ENCODE measurements at places on chromosomes 16 and 17.

DNA sequence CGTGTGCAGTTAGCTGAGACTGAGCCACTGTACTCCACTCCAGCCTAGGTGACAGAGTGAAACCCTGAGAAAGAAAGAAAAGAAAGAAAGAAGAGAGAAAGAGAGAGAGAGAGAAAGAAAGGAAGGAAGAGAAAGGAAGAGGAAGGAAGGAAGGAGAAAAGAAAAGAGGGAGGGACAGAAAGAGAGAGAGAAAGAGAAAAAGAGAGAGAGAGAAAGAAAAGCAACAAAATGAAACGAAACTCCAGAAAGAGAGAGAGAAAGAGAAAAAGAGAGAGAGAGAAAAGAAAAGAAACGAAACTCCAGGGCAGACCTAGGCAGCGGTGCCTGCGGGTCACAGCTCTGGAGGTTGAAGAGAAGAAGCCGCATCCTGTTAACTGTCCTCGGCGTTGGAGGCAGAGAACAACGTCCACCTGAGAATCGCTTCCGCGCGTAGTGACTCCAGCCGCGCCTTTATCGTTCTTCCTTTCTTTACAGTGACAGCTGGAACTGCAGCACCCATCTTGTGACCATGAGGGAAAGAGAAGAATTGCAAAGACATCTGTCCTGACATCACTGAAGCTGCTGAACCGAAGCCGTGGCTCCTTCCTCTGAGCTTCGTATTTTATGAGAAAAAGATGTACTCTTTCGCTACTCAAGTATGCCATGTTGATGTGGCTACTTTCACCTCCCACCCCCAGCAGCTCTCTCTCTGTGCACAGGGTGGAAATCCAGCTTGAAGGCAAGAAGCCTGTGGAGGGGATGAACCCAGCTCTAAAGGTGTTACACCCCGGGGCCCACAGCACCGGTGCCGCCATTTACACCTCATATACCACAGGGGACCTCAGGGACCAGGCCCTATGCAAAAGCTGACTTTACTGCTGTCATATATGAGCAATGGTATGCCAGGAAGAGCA lies 56.9 kb upstream of the DOC2B start:
- DNase-seq: no peak

DNA sequence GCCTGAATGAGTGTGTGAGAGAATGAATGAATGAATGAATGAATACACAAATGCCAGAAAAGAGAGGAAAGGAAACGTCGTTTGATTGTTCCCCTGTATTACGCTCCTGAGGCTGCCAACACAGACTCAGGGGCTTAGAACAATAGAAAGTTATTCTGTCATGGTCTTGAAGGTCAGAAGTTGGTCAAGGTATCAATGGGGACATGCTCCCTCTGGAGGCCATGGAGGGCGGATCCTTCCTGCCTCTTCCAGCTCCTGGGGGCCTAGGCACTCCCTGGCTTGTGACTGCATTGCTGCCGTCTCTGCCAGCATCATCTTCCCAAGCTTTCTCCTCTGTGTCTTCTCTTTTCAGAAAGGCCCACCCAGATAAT lies 1.5 kb upstream of the SLC38A8 start:
- no peak for DNase-seq

DNA sequence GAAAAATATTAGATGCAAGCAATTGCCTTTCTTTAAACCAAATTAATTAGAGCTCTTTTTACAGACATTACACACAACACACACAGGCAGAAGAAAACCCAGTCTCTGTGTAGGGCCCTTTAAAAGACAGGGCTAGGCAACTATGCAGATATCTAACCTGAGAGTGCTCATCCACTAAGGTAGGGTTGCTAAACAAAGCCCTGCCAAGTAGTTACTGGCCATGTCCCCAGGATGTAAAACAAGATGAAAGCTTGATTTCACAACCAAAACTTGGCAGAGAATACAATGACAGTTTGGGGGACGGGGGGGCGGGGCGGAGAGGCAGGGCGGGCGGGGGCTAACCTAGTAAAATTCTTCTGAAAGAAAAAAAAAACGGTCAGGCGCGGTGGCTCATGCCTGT lies 669.0 kb upstream of the CA10 start:
- DNase-seq: no peak

- no peak for DNase-seq
Observed at GRCh38 chr16:79169239-79169638, 431.3 kb downstream of the MAF start.

DNA sequence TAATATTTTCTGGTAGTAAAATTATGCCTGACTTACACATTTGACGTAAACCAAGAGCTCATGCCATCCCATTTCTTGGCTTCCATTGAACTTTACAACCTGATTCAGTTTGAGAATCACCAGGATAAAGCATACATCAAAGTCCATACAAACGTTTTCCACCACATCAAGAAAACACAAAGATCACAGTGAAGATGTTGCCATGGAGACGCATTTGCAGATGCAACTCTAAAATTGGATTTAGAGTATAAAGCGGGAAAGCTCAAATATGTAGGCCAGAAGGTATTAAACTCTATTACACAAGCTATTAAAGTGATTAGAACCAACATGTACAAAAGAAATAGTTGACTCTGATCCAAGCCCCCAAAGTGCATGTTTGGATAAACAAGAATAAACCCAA lies 10.4 kb downstream of the C16orf46 start:
- no peak for DNase-seq

DNA sequence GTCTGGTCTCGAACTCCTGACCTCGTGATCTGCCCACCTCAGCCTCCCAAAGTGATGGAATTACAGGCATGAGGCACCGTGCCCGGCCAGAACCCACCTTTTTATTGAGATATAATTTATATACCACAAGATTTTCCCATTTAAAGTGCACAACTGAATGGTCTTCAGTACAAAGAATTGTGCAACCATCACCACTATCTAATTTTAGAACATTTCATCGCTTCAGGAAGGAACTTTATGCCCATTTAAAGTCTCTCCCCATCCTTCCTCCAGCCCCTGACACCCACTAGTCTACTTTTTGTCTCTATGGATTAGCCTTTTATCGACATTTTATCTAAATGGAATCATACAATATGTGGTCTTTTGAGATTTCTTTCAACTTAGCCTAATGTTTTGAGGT lies 25.4 kb upstream of the HELZ start:
- no peak for DNase-seq

DNA sequence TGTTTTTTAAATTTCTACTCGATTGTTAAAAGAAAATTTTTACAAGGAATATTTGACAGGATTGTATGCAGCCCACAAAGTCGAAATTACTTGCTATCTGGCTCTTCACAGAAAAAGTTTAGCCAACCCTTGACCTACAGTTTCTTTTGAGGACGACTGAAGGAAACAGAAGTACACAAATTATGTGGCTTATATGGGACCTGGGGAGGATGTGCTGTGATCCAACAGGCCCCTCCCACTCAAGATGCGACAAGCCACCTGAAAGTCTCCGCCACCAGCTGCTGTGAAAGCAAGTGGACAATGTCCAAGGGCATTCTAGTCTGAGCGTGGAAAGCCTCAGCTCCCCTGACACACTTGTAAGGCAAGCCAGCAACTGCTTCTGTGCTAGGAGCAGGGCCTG lies 42.4 kb upstream of the SLC25A19 start:
- no peak for DNase-seq

GRCh38 chr16:3780570-3780969 lies 63.2 kb upstream of the TRAP1 start:
- DNase-seq: no peak

DNA sequence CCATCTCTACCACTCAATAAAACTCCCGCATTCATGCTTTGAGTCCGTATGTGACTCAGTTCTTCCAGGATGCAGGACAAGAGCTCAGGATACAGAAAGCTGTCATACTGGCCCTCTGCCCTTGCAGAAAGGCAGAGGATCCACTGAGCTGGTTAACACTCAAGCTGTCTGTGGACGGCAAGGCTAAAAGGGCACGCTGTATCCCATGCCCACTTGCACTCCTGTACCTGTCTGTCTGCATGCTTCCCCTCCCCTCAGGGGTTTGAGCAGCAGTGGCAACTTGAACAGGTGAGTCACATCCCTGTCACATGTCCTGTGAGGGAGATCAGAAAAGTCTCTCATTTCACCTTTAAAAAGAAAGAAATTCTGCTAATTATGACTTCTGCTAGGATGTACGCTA lies 293.8 kb downstream of the HS3ST3B1 start:
- DNase-seq: no peak

GRCh38 chr16:58464916-58465731 lies 34.8 kb upstream of the NDRG4 start:
- no peak for DNase-seq

GRCh38 chr17:74736513-74737298 lies at the start of gene RAB37:
Gene RAB37 (plus strand): TSS chr17:74737256. CDS start chr17:74737273, 17 bp downstream.
- DNase-seq: no peak

DNA sequence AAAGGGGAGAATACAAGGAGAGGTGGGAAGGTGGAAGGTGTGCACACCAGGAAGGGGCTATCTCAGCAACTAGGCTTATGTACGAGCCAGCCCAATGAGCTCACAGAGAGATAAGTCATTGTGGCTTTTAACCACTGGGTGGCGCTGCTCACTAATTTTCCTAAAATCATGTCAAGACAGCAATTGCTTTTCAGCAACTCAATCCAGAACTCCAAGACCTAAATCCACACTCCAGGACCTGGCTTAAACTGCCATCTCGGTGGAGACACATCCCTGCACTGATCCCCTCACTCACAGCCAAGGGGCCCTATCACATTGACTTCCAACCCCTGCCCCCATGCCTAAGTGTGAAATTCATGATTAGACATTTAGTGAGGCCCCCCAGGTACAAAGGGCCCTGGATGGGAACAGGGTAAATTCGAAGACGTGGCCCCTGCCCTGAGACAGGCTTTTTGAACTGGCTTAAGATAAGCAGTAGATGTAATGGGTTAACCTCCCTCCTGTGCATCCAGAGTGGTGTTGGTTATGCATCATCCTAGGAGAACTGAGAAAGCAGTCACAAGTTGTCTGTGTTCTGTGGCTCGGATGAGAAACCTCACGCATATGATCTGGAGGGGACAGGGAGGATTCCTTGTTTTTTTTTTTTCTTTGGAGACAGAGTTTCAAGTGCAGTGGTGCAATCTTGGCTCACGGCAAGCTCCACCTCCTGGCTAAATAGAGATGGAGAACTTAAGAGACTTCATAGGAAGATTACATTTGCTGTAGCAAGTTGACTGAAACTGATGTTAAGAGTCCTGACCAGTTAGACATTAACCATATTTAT lies 11.5 kb downstream of the CCL16 start:
- DNase-seq: peak; percentile 52

DNA sequence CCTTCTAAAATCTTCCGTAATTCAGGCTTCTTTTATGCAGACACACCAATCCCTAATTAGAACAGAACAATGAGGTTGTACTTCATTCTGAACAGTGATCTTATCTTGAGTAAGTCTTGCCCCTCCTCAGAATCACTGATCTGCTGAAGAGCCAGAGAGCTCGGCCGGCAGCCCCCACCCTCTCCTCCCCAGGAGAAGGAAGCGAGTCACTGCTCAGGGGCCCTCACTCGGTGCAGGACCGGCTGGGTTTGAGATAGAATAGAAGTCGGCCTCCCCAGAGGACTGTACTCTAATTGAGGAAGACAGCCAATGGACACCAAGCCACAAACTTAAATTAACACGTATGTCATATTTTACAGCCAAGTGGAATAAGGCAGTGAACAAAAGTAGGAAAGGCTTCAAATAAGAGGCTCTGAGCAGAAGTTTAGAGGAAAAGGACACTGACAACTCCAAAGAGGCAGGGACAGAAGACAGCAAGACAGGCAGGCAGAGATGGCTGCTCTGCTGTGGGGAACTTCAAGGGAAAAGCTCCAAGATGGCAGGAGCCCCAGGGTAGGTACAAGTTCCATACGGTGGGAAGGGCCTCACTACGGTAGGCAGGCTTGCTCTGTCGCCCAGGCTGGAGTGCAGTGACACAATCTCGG lies 18.6 kb downstream of the CREBBP start:
- DNase-seq: no peak

DNA sequence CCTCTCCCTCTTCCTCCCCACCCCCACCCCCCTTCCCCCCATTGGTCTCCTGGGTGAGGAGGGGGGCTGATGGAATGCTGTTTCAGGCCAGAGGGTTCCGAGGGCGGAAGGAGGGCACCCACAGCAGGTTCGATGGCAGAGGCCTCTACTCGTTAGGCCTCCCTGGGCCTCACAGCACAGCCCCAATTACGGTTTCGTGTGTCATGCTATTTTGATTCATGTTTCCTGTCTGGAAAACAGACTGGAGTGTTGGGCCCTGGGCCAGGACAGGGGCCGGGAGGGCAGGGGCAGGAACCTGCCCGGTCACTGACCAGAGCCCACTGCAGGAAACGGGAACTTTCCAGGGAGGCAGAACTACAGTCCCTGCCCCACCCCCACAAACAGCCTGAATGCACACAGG lies 138.2 kb downstream of the C16orf95 start:
- no peak for DNase-seq

GRCh38 chr16:81327011-81327410 lies 12.2 kb downstream of the GAN start:
- DNase-seq: no peak

DNA sequence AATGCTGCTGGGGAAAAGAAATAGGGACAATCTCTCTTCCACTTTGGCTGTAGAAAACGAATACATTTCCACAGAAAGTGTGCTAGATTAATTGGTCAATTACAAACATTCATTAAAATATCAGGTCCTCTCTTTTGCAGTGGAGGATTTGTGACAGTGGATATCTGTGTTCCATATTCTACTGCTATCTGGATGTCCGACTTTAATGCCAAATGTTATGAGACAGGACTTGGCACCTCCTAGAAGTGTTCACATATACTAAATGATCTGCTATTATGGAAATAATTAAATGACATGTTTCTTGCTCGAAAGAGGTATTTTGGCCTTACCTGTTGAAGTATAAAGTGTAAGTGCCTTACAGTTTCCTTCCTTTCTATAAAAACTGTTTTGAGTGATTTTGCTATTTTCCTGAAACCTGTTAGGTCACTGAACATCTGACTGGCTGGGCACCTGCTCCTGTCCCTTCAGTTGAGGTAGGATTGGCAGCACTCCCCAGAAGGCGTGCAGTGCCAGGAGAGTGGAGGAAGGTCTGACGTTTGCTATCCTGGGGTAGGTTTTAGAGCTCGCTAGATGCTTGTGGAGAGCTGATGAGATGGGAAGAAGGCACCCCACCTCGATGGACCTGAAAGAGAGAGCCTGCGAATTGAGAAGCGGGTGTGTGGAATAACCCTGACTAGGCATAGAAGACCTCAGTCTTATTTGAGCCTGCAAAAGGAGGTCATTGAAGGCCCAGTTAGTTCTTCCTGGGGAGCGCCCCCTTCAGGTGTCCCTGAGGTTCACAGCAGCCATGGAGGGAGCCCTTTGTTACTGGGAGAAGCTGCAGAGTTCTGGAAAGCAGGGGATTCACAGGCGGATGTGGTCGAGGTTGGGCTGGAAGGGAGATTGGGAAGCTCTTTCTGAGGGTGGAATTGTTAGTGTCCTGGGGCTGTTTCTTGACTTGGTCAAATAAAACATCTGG lies 159.4 kb upstream of the ZNF267 start:
- no peak for DNase-seq

GRCh38 chr16:78768226-78768625 lies 668.8 kb downstream of the WWOX start:
- no peak for DNase-seq
